Renal pelvis (tissue), 12 donors: ENCODE measurements at places on chromosomes 2 and 18. TPM values are rescaled to one million over a fixed set of nuclear protein-coding genes. Genes with fewer than 3 reads are reported as not detected.

DNA sequence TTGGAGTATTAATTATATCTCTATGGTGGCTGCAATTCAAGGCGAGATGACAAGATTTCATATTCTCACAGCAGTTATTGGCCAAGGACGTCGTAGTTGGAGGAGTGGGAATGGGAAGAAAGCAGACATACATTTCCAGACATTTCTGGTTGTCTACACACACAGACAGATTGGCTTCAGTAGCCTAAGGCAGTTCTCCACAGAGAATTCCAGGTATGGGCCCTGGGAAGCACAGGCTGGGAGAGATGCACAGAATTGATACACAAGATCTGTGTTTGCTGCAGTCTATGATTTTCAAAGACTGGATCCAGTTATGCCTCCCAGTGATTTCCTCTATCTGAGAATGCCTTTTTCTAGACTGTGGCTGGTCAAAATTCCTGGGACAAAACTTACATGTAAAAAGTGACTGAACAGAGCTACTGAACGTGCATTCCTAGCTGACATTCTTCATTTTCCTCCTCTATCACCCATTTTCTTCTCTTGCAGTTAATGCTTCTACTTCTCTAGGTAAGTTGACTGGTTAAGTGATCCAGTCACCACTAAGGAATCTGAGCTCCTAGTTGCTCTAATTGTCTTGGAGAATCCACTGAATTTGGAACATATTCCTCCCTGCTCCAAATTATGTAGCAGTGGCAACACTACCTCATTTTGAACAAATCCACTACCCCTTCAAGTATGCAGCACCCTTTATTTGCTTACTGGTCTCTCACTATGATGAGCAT, 386.7 kb upstream of the CDH7 start:
- no peak for DNase-seq

Gene GREB1
- 14.3 TPM for polyA plus RNA-seq

Gene CIB4
- 0.28 TPM for polyA plus RNA-seq

Gene ABCA12
- polyA plus RNA-seq = 0.23 TPM

Gene TTR
- 0.16 TPM for polyA plus RNA-seq
